ENCODE measurements at places on chromosomes 5 and 9.

- no peak for DNase-seq
Measured at GRCh38 chr5:18152671-18153070, 518.4 kb downstream of the TAF11L14 start.

DNA sequence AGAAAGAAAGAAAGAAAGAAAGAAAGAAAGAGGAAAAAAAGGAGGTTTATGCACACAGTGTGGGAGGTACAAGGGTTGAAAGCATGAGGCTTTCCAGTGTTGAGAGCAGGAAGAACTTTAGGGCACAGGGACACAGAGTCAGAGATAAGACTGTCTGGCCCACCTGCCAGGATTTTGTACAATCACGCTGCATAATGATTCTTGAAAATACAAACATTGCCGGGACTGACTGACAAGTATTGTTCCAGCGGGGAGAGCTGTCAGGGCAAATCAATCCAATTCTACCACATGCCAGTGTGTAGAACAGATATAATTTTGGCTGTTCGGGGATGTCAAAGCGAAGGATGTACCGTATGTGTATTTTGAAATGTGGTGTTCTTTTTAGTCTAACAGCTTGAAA lies 254.7 kb downstream of the NTRK2 start:
- DNase-seq = no peak

DNA sequence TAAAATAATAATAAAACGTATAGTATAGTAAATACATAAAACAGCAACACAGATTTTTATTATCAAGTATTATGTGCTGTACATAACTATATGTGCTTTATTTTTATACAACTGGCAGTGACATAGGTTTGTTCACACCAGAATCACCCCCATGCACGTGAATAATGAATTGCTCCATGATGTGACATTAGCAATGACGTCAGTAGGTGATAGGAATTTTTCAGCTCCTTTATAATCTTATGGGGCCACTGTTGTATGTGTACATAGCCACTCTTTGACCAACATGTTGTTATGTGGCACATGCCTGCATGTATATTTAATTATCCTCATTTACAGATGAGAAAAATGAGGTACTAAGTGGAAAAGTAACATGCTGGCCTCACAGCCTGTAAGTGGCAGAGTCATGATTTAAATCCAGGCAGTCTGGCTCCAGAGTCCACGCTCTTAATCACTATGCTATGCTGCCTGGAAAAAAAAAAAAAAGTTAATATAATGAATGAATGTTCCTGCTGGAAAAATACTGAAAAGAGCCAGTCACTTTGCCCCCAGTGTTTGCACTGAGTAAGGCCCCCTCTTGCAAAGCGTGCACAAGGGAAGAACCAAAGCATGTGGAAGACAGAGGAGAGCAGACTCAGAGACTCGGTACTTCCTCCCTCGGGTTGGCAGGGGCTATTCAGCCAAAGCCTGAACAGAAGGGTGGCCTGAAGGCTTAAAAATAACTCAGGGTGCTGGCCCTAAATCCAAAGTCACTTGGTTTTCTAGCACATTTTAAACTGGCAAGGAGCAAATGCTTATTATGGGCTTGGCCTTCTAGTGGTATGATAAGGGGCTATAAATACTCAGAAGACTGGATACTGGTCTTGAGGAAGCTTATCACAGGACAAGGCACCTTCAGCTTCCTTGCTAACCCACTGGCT lies 206.8 kb downstream of the GLIS3 start:
- no peak for DNase-seq

- DNase-seq = no peak
Measured at GRCh38 chr9:63859475-63860215, 1425.4 kb downstream of the FOXD4L5 start.

GRCh38 chr9:5811751-5812150 lies 21.2 kb downstream of the ERMP1 start:
- no peak for DNase-seq

GRCh38 chr9:93452710-93453046 lies 703 bp downstream of the FAM120AOS start:
- DNase-seq = no peak

DNA sequence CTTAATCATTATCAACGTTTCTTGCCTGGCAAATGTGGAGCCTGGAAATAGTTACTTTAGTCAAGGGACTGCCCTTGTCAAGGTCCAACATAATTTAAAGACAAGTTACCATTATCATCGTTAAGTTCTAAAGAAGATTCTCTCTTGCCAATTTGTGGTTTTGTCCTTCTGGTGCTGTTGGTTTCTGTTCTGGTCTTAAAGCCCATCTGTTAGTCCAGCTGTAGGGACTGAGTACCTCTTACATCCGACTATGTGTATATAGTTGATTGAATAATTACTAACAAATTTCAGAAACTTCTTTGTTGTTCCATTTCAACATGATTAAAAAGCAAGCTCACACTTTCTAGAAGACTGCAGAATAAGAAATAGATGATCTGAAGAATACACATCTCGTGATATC lies 1854.9 kb downstream of the MAT2B start:
- DNase-seq = no peak

- no peak for DNase-seq
Measured at GRCh38 chr9:33166231-33167083, 679 bp downstream of the B4GALT1 start.

- DNase-seq = no peak
Measured at GRCh38 chr5:114390431-114390830, 28.6 kb downstream of the KCNN2 start.

DNA sequence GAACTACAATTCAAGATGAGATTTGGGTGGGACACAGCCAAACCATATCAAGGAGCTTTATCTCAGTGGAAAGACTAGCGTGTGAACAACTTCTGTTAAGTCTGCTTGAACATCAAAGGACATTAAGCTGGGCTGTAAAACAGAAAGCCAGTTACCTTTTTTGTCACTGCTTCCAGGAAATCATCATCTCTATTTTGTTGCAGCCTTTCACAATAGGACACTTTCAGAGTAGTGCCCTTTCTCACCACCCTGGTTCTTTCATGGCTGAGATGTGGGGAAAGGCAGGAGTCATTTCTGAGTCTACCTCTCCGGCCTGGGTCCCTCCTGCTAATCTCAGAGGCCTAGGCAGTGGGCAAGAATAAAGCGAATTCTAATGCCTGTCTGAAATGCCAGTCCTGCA lies 96.2 kb upstream of the PPP1R2B start:
- no peak for DNase-seq

GRCh38 chr9:79007701-79008483 lies 563.9 kb upstream of the TLE4 start:
- no peak for DNase-seq

DNA sequence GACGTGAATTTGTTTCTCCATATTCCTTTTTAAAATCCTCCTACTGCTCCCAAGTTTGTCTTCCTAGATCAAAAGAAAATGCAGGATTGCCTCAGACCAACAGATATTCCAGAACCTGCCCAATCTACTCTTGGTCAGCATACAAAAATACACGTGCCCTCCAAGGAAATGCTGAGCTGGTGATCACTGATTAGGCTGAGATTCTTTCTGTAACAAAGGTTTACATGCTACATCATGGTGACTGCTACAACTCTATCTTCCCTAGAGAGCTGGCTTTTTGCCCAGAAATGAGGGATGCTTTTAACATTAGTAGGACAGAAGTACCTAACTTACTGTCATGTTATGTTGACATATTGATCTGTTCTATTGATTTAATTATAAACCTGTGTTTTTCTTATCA lies 35.5 kb downstream of the OR2Y1 start:
- no peak for DNase-seq

- no peak for DNase-seq
Measured at GRCh38 chr9:86945728-86946200, 1.5 kb downstream of the GAS1 start.

GRCh38 chr9:136773386-136774044 lies 9.2 kb upstream of the LCN15 start:
- DNase-seq = peak; percentile 67

- DNase-seq = no peak
Measured at GRCh38 chr9:109132567-109133021, 12.8 kb upstream of the TMEM245 start.

GRCh38 chr9:107054146-107054545 lies 191.2 kb downstream of the ZNF462 start:
- no peak for DNase-seq

DNA sequence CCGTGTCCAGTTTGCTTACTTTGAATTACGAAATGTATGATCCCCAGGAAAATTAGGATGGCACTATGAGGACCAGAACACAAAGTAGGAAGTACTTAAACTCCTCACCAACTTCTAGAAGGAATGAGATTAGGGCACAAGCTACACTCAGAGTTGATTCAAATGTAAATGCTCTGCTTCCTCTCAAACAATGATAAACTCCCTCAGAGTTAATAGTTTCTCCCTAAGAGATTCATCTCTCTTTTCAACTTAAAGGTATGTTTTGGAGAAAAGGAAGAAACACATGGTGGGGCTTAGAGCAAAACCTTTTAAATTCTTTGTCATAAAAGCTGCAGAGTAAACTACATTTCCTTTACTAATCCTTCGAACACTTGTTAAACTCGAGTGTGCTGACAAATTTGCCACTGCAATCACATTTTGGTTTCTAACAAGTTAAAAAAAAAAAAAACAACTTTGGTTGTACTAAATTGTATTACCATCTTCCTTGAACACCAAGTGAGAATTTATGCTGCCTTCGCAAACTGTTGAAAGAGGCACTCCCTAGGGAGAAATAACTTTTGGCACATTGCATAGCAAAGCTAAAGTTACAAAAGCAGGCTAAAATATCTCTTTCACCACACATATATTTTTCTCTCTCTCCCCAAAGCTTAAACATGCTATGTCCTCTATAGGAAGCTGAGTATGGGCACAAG lies 66.6 kb downstream of the DENND1A start:
- DNase-seq = peak; percentile 31

DNA sequence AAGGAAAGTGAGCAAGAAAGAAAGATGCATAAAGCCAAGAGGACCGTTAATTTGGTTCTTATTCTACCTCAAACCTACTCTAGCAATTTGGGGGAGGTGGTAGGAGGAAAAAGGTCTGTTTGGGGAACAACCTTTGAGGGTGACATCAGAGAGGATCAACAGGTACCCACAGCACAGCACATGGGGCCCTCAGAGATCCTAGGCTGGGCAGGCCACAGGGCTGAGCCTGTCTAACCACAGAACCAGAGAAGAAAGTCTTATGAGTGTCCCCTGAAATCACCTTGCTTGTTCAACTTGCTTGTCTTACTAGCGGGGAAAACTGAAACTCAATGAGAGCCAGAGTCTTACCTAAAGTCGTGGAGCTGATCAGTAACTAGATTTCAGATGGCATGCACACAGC lies 385.2 kb downstream of the SPOCK1 start:
- no peak for DNase-seq
